ENCODE measurements at places on chromosomes 3 and 15. TPM values are rescaled to one million over a fixed set of nuclear protein-coding genes. Genes with fewer than 3 reads are reported as not detected.

Gene POLQ
- total RNA-seq = 22.3 TPM

Gene EPHA3
- total RNA-seq = not detected

Gene NRG4
- total RNA-seq = not detected

- no peak for DNase-seq
Measured at GRCh38 chr15:61908241-61908640, 152.0 kb downstream of the VPS13C start.

- DNase-seq = no peak
Measured at GRCh38 chr15:91936182-91936775, 82.8 kb downstream of the SLCO3A1 start.

DNA sequence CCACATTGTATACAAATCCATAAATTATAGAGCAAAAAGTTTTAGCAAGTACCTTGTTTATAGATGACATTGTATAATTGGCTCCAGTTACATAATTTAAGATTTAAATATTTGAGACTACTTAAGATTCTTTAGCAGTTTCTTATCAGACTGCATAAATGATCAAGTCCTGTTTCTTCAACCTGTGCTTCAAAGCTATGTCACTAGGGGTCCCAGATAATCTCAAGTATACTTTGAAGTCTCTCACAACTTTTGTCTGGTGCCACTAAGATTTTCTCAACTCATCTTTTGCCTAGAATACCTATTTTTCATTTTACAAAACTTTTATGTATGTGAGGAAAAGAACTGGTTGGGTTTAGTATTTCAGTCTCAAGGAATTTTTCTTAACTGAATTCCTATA is 205.5 kb downstream of the STAG1 start:
- DNase-seq = no peak
